Uterine smooth muscle cell (primary cell): ENCODE measurements at places on chromosomes 12 and 14. TPM values are rescaled to one million over a fixed set of nuclear protein-coding genes. Genes with fewer than 3 reads are reported as not detected.

Gene TDRD9
- total RNA-seq = 0.22 and 2.2 TPM in 2 replicates

Gene DTX1
- under 0.01 TPM in 1 of 2 replicates, not detected in the other for total RNA-seq

Gene LRRK2
- 9.6 and 13.1 TPM in 2 replicates for total RNA-seq

Gene ZFP36L1
- 54.8 and 59.2 TPM in 2 replicates for total RNA-seq

Gene AQP2
- total RNA-seq = not detected in 2 replicates

Gene IL22
- not detected in 2 replicates for total RNA-seq

Gene RAD9B
- 0.25 and 0.55 TPM in 2 replicates for total RNA-seq

Gene LALBA
- not detected in 2 replicates for total RNA-seq

Gene CCDC198
- total RNA-seq = not detected in 2 replicates

Gene CACNA1C
- total RNA-seq = 3.1 and 4.1 TPM in 2 replicates

Gene DPPA3
- not detected in 2 replicates for total RNA-seq

Gene CABP1
- total RNA-seq = 0.44 and 1.1 TPM in 2 replicates
